ENCODE measurements at places on chromosomes 13 and 19.

- DNase-seq: no peak
Observed at GRCh38 chr13:113952983-113953520, 20.8 kb downstream of the C13orf46 start.

DNA sequence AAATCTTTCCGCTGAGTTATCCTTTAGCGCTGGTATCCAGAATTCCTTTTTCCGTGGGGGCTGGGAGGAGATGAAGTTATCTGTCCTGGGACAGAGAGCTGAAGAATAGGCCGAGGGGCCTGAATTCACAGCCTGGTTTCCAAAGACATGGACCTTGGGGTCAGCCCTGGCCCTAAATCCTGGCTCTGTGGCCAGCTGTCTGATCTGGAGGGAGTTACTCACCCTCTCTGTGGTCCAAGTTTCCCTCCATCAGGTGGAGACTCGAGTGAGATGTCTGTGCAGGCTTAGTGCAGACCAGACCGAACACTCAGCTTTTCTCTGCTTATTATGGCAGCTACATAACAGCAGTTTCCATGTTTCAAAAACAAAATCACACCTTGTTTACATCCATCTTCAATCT lies 59.6 kb downstream of the CDADC1 start:
- DNase-seq: no peak

DNA sequence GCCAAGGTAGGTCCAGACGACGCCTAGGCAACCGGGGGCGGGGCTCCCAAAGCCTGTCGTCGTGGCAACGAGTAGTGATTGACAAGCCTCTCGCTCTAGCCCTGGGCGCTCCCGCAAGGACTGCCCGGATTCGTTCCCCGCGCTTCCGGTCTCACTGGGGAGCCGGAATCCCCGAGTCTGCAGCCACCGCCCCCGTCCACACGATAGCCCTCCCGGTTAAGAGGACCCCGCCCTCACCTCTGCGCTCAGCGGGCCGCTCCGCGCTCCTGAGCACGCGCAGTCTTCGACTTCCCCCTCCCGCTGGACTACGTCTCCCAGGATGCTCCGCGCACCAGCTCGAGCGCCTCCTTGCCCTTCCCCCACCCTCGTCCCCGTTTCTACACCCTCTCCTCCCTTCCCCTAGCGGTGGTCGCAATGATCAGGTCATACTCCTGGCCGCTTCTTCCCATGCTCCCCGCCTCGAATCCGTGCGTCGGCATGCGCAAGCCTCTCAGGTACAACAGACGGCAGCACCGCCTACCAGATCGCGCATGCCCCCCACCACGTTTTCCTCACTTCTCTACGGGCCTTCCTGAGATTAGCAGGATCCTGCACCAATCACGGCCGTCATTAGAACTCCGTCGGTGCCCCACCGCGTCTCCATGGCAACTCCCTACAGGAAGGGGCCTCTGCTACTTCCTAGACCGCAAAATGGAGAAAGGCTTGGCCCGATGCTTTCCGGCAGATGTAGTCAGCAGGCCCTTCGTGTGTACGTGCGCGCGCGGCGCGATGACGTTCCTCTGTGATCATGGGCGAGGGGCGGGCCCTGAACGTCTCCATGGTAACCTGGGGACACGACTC lies at the start of gene MZF1:
MZF1 (minus strand) TSS at position 518 of the 840 bp plus-strand sequence. CDS start 1,946 bp downstream, outside the sequence.
- peak; percentile 99 for DNase-seq

- no peak for DNase-seq
Observed at GRCh38 chr13:33785384-33785783, 32.6 kb upstream of the RFC3 start.

DNA sequence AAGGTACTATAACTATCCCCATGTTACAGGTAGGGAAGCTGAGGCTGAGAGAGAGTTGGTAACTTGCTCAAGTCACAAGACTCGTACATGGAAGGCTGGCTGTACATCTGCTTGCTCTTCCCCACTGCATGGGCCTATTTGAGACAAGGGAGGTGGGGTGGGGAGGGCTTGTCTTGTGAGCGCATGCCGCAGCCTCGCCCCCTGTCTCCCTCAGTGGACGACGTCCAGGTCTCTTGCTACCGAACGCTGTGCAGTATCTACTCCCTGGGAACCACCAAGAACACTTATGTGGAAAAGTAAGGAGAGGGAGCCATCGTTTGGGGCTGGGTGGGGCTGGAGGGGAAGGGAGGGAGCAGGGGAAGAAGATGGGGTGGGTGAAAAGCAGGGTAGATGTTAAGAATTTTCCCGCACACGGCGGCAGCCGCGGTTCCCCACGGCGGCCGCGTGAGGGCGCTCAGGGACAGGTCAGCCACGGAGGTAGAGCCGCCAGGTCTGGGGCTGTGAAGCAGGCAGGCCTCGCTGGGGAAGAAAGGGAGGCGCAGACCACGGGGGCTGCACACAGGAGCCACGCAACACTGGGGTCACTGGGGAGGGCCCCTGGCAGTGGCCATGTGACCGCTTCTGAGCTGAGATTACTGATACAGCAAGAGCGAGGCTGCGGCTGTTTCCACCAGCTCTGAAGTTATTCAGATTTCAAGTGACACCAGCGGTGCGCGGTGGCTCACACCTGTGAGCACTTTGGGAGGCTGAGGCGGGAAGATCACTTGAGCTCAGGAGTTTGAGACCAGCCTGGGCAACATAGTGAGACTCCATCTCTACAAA lies 81.5 kb downstream of the RYR1 start:
- peak; percentile 89 for DNase-seq

- DNase-seq: no peak
Observed at GRCh38 chr13:59963827-59964226, 199.9 kb downstream of the DIAPH3 start.

DNA sequence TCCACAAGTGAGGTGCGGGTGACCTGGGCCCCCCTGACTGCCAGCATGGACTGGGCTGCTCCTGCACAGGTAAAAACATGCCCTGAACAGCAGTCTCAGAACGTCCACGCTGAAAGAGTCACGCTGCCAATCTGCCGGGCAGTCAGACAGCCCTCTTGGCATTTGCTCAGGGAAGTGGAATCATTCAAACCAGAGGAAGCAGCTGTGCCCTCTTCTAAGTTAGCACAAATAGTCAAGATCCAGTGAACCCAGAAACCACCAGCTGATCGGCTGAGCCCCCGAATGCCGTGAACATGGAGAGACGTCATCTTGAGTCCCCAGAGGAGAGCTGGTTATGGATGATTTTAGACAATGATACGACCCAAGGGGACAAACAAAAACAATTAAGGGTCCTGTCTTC lies 34.4 kb downstream of the KLF2 start:
- DNase-seq: no peak

- peak; percentile 73 for DNase-seq
Observed at GRCh38 chr19:41646589-41647204, 19.8 kb upstream of the CEACAM4 start.

GRCh38 chr13:47372751-47373150 lies 475.9 kb upstream of the HTR2A start:
- DNase-seq: no peak

DNA sequence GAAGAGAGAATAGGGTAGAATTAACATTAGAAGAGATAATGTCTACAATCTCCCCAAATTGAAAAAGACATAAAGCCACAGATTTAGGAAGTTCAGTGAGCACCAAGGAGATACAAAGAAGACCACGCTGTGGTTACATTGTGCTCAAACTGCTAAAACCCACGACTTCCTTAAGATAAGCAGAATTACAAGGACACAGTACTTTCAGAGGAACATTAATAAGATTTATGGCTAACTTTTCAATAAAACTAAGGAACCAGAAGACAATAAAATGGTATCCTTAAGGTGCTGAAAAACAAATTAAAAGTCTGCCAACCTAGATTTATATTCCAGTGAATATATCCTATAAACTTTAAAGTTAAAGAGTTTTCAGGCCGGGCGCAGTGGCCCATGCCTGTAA lies 7.4 kb upstream of the IL17D start:
- DNase-seq: no peak

DNA sequence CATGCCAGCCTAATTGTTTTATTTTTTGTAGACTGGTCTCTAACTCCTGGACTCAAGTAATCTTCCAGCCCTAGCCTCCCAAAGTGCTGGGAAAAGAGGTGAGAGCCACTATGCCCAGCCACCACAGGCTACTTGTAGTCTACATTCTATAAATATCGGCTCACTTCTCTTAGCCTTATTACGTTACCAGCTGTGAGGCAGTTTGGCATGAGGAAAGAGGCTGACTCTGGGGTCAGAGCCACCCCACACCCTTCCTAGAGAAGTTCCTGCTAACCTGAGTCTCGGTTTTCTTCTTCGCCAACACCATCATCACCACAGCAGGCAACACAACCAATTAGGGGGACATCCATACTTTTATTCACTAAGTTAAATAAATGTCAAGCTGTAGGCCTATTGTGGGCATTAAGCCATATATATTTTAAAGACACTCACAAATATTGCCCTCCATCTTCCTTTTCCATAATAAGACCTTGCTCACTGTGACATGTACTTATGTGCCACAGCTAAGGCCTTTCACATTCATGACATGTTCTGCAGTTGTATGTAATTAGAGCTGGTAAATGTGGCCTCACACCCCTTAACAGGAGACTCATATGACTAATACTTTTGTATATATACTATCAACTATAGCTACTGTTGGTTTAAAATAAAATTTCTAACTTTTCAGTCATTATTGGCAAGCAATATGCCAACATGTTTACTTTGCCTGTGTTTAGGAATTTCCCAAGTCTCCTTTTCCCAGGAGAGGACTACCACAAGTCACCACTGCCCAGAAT lies 5.7 kb downstream of the SLC25A30 start:
- DNase-seq: no peak

DNA sequence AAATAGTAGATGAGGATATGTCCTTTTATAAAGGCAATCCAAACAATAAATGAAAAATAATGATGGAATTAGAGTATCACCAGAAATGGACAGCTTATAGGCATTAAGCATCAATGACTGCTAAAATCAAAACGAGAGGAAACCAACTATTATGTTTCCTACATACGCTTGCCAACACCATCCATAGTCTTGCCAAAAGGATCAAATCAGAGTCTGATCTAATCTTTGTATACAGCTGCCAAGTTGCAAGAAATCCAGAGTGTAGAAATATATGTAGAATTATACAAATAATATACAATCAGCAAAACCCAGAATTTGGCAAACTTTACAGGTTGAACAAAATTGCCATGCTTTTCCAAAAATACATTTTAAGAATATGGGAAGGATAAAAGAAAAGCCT lies 1661.6 kb downstream of the SLITRK1 start:
- no peak for DNase-seq

DNA sequence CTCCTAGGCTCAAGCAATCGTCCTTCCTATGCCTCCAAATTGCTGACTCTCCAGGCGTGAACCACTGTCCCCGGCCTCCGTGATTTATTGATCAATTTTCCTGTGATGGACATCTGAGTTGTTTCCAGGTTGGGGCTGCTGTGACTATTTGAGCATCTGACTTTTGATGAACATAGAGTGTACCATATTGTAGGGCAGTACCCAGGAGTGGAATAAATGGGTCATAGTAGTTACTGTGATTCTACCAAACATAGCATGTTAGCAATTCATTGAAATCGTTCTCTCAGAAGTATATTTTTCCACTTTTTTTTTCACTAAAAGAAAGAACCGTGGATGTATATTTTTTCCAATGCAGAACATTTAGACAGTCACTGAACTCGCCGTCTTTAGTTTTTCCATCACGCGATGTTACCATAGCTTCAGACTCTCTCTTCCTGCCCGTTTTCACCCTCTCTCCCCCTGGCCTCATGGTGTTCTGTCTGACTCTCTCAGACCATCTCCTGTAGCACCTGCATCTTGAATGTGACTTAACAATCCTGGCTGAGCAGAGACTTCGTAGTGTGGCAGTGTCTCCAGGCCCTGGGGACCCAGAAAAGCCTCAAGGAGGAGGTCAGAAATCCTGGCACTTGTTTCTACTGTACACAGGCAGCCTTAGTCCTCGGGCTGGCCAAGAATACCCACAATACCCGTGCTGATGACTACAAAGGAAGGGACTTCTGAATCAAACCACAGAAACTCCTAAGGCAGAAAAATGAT lies 3.2 kb upstream of the RASGRP4 start:
- DNase-seq: peak; percentile 58

DNA sequence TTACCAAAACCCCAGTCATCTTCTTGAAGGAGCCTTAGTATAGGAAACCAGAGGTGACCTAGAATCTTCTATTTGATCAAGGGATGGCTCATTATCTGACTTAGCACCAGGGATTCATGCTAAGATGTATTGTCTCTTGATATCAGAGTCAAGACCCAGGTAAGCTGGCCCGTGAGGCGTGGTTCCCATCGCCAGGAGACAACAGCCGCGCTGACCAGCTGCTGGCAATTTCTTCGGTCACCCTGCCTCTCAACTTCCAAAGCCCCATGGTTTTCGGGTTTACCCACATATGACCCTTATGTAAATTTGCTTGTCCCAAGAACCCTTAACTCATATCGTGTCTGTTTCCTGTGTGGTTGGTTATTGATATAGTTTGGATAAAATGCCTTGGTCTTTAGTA lies 77.7 kb upstream of the VSTM2B start:
- no peak for DNase-seq

DNA sequence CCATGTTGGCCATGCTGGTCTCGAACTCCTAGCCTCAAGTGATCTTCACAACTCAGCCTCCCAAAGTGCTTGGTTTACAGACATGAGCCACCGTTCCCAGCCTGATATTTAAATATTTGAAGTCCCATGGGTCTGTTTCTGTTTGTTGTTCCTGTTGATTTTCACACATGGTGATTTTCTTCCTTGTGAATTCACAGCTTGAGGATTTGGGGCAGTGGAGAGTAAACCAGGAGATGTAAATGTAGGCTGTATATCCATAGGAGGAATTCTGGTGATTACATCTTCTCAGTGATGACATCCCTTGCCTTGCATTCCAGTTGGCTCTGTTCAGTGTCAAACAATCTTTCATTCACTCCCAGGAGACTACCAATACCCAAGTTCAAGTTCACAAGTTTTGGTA lies 471.9 kb downstream of the KCTD12 start:
- DNase-seq: no peak
